ENCODE measurements at places on chromosomes 6 and 20. TPM values are rescaled to one million over a fixed set of nuclear protein-coding genes. Genes with fewer than 3 reads are reported as not detected.

DNA sequence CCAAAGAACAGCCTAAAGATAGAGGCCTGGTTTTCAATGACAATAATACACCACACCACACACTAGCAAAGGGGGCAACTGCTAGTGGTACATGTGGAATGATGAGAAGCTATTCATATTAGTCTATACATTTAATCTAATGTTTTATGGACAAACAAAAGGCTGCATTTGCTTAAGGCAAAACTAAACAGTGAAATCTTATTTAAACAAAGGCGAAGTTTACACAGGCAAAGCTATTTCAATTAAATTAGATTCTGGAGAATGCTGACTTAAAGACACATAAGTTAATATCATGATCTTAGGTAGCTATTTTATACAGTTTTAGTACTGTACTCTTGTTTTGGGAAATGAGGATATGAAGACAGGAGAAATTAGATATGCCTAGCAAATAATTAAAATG lies 53.9 kb upstream of the SIM1 start:
- H3K4me1 ChIP-seq, result no peaks in the 10 kb centered on the region
- DNase-seq, result no peak
- no peak overlapping the region for H3K4me3 ChIP-seq
- no peaks in the 10 kb centered on the region for H3K27me3 ChIP-seq
- H3K27ac ChIP-seq, result no peak overlapping the region
- H3K36me3 ChIP-seq, result peaks cover 13% of the 10 kb centered on the region

- H3K27ac ChIP-seq, result no peak overlapping the region
- H3K4me1 ChIP-seq, result peaks cover 24% of the 10 kb centered on the region
- H3K36me3 ChIP-seq, result peaks cover 15% of the 10 kb centered on the region
- no peak for DNase-seq
Observed at GRCh38 chr20:50095476-50096078, 17.4 kb downstream of the UBE2V1 start.

GRCh38 chr6:142323377-142323776 lies 21.6 kb downstream of the ADGRG6 start:
- no peak overlapping the region for H3K4me3 ChIP-seq
- H3K27me3 ChIP-seq, result no peaks in the 10 kb centered on the region
- no peak overlapping the region for H3K27ac ChIP-seq
- H3K36me3 ChIP-seq, result no peaks in the 10 kb centered on the region
- no peaks in the 10 kb centered on the region for H3K4me1 ChIP-seq

GRCh38 chr20:48688579-48688978 lies 139.2 kb downstream of the PREX1 start:
- H3K27me3 ChIP-seq, result no peaks in the 10 kb centered on the region
- no peak overlapping the region for H3K4me3 ChIP-seq
- H3K27ac ChIP-seq, result no peak overlapping the region
- H3K4me1 ChIP-seq, result peaks cover 4% of the 10 kb centered on the region

DNA sequence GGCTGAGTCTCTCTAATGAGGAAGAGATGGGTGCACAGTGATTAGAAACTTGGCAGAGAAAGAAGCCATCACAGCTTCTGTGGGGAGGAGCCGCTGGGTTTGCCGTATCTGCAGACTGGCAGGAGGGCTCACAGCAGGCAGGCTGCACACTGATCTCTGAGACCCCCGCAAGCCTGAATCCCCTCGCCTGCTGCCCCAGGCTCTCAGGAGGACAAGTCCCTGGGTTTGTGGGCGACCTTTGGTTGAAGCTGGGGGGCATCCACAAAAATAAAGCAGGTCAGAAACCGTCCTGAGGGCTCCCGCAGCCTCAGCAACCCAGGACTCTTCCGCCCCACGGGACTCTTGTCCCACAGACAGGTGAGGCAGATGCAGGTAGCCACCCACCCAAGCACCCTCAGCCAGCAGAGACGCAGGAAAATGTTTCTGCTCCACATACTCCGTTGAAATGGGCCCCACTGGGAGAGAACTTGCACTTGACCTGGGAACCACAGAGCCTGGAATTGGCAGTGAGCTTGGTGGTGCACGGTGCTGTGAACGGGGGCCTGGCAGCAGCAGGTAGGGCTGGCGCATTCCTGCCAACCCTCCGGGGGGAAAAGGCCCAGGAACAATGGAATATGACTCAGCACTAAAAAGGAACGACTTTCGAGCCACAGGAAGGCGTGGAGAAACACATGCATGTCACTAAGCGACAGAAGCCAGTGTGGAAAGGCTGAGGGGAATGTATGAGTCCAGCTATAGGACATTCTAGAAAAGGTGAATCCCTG lies 89.9 kb downstream of the YTHDF1 start:
- no peak for DNase-seq
- H3K36me3 ChIP-seq, result no peaks in the 10 kb centered on the region
- peaks cover 19% of the 10 kb centered on the region for H3K27me3 ChIP-seq
- H3K4me1 ChIP-seq, result no peaks in the 10 kb centered on the region
- no peak overlapping the region for H3K4me3 ChIP-seq
- no peak overlapping the region for H3K27ac ChIP-seq

DNA sequence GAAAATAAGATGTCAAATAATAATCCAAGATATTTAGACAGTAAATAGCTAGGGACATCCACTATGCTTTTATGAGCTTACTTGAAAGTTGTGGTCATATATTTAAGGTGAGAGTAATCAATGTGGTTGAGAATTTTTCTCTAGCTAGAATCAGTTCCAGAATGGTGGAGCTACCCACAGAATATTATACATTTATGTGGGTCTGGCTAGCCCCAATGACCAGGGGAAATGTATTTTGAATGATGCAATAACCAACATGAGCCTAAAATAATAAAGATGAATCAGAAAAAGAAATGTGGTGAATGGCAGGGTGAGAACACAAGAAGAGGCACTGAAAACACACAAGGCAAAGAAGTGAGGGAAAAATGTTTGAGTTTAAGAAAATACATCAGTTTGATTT lies 325.7 kb downstream of the TBC1D32 start:
- no peaks in the 10 kb centered on the region for H3K27me3 ChIP-seq
- H3K27ac ChIP-seq, result no peak overlapping the region
- H3K4me3 ChIP-seq, result no peak overlapping the region
- no peaks in the 10 kb centered on the region for H3K4me1 ChIP-seq
- H3K36me3 ChIP-seq, result no peaks in the 10 kb centered on the region
- no peak for DNase-seq

DNA sequence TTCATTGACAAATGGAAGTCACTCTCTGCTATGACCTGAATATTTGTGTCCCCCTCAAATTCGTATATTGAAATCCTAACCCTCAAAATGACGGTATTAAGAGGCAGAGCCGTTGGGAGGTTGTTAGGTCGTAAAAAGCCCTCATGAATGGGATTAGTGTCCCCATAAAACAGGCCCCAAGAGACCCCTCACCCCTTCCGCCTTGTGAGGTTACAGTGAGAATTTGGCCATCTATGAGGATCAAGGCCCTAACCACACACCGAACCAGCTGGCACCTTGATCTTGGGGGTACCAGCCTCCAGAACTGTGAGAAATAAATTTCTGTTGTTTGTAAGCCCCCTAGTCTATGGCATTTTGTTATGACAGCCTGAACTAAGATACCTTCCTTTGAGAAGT lies 52.5 kb upstream of the SLC22A16 start:
- H3K4me1 ChIP-seq, result peaks cover 1% of the 10 kb centered on the region
- peaks cover 10% of the 10 kb centered on the region for H3K27me3 ChIP-seq
- no peak overlapping the region for H3K4me3 ChIP-seq

Gene CST5
- not detected for total RNA-seq

Gene LRRC73
- 0.10 TPM for total RNA-seq

Gene MEP1A
- not detected for total RNA-seq

Gene PRR18
- total RNA-seq, result 0.08 TPM

Gene RFX6
- total RNA-seq, result not detected

Gene SAMD3
- 2.7 TPM for total RNA-seq

Gene BANF2
- not detected for total RNA-seq

Measured in activated naive CD8-positive, alpha-beta T cell treated with anti-CD3 and anti-CD28 coated beads for 36 hours (primary cell).